ENCODE measurements at places on chromosomes 11 and 22. TPM values are rescaled to one million over a fixed set of nuclear protein-coding genes. Genes with fewer than 3 reads are reported as not detected.

DNA sequence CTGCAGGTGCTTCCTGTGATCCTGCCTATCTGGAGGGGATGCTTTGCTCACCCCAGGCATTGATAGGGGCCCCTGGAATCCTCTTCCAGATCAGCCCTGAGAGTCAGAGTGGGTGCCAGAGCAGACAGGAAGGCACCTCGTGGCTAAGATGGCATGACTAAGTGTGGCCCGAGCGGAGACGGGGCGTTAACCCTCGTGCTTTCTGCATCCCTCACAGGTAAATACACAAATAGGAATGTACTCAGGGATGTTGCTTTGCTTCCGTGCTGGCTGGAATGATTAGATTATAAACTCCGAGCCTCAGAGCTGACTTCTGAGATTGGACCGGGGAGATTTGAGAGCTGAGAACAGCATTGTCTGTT, 312.7 kb upstream of the B3GAT1 start:
- H3K27ac ChIP-seq = no peak overlapping the region
- H3K4me1 ChIP-seq = no peaks in the 10 kb centered on the region
- H3K36me3 ChIP-seq = no peaks in the 10 kb centered on the region
- peaks cover 13% of the 10 kb centered on the region for H3K27me3 ChIP-seq
- no peak overlapping the region for H3K4me3 ChIP-seq
- DNase-seq = no peak

GRCh38 chr11:473962-474785, 24.1 kb downstream of the PTDSS2 start:
- H3K4me1 ChIP-seq = no peaks in the 10 kb centered on the region
- no peak overlapping the region for H3K27ac ChIP-seq

Gene TNNT3
- total RNA-seq = 3.5 TPM

DNA sequence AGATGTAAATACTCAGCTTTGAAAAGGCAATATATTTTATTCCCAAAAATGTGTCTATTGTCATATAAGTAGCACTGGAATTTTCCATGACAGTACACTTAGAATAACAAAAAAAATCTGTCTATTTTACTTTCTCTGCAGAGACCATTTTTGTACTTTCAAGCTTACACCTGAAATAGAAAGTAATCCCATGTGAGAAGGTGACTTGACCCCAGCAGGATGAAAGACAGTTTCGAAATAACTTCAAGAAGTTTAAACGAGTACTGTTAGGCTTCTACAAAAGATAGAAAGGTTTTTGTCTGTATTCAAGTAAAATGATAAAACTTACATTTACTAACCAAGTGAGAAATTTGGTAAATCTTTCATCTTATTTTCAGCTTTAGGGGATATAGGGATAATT, 259.9 kb upstream of the CTSC start:
- no peak overlapping the region for H3K4me3 ChIP-seq
- no peaks in the 10 kb centered on the region for H3K27me3 ChIP-seq
- H3K27ac ChIP-seq = no peak overlapping the region
- no peaks in the 10 kb centered on the region for H3K4me1 ChIP-seq

Gene RRM1
- total RNA-seq = 34.6 TPM

Gene ACER3
- 12.4 TPM for total RNA-seq

Gene GUCD1
- total RNA-seq = 134 TPM

Gene ROM1
- 2.6 TPM for total RNA-seq

GRCh38 chr11:134050541-134051383, 18.1 kb upstream of the JAM3 start:
- H3K27ac ChIP-seq = no peak overlapping the region
- peaks cover 2% of the 10 kb centered on the region for H3K4me1 ChIP-seq
- peak; percentile 66 for DNase-seq
- H3K4me3 ChIP-seq = no peak overlapping the region
- no peaks in the 10 kb centered on the region for H3K36me3 ChIP-seq
- H3K27me3 ChIP-seq = peaks cover 37% of the 10 kb centered on the region

- no peak for DNase-seq
- H3K27me3 ChIP-seq = no peaks in the 10 kb centered on the region
- no peak overlapping the region for H3K27ac ChIP-seq
Observed at GRCh38 chr11:76329983-76330382, 50.9 kb downstream of the THAP12 start.

Measured in activated B cell treated with CpG ODN at 0.5 μM for 24 hours (primary cell).